Mesenchymal stem cell (in vitro differentiated cells and primary cell): ENCODE measurements at places on chromosomes 1 and 21.
A peak's percentile ranks its signal among the peaks of the same experiment; 100 is the strongest.

DNA sequence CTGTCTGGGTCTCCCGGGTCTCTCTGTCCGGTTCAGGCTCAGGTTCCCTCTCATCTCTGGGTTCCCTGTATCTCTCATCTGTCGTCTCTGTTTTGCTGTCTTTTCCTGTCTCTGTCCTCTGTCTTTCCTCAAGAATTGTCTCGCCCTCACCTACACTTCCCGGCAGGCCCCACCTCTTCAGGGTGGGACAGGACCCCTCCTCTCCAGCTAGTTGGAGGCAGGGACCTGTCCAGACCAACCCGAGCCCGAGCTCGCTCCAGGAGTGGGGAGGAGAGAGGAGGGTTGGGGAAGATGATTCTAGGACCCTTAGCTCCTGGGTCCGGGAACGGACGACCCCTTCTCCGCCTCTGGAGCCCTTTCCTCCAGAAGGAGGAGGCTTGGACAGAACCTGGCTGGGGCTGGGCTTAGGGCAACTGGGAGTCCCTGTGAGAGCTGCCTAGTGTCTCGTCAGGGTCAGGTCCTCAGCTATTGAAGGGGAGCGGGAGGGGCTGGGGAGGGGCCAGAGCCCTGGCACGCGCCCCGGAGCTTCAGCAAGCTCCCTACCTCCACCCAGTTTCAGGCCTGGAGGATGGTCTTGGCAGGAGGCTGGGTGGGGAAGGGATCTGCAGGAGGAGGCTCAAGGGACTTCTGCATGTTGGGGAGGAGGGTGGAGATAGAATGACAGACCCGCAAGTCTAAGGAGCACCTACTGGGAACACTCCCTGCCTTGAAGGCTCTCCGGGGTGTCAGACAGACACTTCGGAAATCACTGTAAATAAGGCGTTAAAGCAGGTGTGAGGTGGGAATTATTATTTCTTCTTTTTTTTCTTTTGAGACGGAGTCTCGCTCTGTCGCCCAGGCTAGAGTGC lies 26.3 kb upstream of the EPB41 start:
- peak overlapping the region; percentile 84 for H3K4me3 ChIP-seq
- DNase-seq = no peak
- peaks cover 26% of the 10 kb centered on the region for H3K4me1 ChIP-seq
- peaks cover 5% of the 10 kb centered on the region for H3K36me3 ChIP-seq
- H3K27ac ChIP-seq = no peak overlapping the region
- H3K27me3 ChIP-seq = no peaks in the 10 kb centered on the region

GRCh38 chr1:202706851-202707250 lies 3.4 kb downstream of the SYT2 start:
- H3K36me3 ChIP-seq = no peaks in the 10 kb centered on the region
- no peak overlapping the region for H3K27ac ChIP-seq
- H3K4me1 ChIP-seq = peaks cover 12% of the 10 kb centered on the region
- H3K27me3 ChIP-seq = peaks cover 98% of the 10 kb centered on the region
- DNase-seq = no peak

GRCh38 chr1:220776254-220776653 lies 10.5 kb upstream of the MTARC1 start:
- H3K27ac ChIP-seq = no peak overlapping the region
- DNase-seq = no peak
- H3K27me3 ChIP-seq = no peaks in the 10 kb centered on the region
- no peaks in the 10 kb centered on the region for H3K36me3 ChIP-seq

- no peak overlapping the region for H3K4me3 ChIP-seq
- no peak overlapping the region for H3K27ac ChIP-seq
- no peaks in the 10 kb centered on the region for H3K4me1 ChIP-seq
- H3K36me3 ChIP-seq = no peaks in the 10 kb centered on the region
Observed at GRCh38 chr1:61980561-61980960, 214.1 kb upstream of the L1TD1 start.

- H3K4me3 ChIP-seq = no peak overlapping the region
- H3K27me3 ChIP-seq = no peaks in the 10 kb centered on the region
- peak overlapping the region; percentile 99 for H3K27ac ChIP-seq
- peaks cover 22% of the 10 kb centered on the region for H3K4me1 ChIP-seq
Observed at GRCh38 chr1:157969697-157970485, 23.6 kb upstream of the KIRREL1 start.

DNA sequence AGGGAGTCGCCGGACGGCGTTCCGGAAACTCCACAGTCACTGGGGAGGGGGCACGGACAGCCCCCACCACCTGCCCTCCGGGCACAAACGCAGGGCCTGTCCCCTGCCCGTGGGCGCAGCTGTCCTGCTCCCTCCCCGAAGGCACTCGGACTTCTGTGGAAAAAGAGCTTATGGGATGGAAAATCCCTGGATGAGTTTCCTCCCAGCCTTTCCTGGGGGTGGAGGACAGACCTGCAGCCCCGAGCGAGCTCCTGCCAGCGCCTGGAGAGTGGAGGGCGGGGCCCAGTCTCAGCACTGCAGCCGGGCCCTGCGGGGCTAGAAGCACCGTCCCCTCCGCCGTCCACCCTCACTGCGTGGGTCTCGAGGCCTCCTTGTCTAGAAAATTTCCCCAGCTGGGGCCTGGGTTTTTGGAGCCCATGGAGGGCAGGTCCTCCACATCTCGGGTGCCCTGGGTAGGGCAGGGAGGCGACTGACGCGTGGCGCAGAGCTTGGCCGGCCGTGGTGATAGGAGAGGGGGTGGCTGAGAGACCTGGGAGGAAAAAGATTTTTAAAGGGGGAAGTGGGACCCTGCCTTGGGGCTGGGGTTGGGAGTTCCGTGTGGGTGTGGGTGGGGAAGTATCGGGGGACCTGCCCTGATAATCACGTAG lies 6.4 kb upstream of the COL6A1 start:
- peaks cover 3% of the 10 kb centered on the region for H3K36me3 ChIP-seq
- H3K27me3 ChIP-seq = no peaks in the 10 kb centered on the region

- H3K36me3 ChIP-seq = no peaks in the 10 kb centered on the region
- H3K27me3 ChIP-seq = no peaks in the 10 kb centered on the region
- H3K4me1 ChIP-seq = no peaks in the 10 kb centered on the region
- no peak overlapping the region for H3K27ac ChIP-seq
- no peak overlapping the region for H3K4me3 ChIP-seq
- DNase-seq = no peak
Observed at GRCh38 chr21:35342440-35342839, 293.3 kb upstream of the RUNX1 start.

GRCh38 chr1:67919274-67920072 lies 86.2 kb upstream of the GNG12 start:
- H3K36me3 ChIP-seq = no peaks in the 10 kb centered on the region
- no peak for DNase-seq
- H3K27ac ChIP-seq = no peak overlapping the region
- no peak overlapping the region for H3K4me3 ChIP-seq
- H3K4me1 ChIP-seq = no peaks in the 10 kb centered on the region

DNA sequence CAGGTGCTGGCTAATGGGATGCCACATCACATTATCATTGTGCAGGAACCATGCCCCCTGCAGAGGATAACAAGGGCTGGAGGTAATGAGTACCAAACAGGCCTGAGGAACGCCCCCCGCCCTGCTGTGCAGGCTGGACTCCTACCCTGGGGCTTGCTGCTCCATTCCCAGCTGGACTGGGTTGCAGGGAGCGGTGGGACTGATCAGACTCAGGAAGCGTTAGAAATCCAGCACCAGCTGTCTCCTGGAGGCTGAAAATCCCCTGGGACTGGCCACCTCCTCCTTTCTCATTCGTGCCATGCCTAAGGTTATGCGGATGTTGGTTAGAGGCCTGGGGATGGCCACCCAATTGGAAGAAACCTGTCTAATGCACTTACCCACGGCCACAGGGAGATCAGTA lies 36.9 kb upstream of the POU3F1 start:
- H3K27ac ChIP-seq = no peak overlapping the region
- H3K36me3 ChIP-seq = no peaks in the 10 kb centered on the region
- H3K27me3 ChIP-seq = peaks cover 40% of the 10 kb centered on the region
- no peak for DNase-seq

GRCh38 chr1:206808615-206809014 lies 36.3 kb upstream of the IL10 start:
- H3K4me3 ChIP-seq = no peak overlapping the region
- no peaks in the 10 kb centered on the region for H3K36me3 ChIP-seq
- no peak overlapping the region for H3K27ac ChIP-seq

DNA sequence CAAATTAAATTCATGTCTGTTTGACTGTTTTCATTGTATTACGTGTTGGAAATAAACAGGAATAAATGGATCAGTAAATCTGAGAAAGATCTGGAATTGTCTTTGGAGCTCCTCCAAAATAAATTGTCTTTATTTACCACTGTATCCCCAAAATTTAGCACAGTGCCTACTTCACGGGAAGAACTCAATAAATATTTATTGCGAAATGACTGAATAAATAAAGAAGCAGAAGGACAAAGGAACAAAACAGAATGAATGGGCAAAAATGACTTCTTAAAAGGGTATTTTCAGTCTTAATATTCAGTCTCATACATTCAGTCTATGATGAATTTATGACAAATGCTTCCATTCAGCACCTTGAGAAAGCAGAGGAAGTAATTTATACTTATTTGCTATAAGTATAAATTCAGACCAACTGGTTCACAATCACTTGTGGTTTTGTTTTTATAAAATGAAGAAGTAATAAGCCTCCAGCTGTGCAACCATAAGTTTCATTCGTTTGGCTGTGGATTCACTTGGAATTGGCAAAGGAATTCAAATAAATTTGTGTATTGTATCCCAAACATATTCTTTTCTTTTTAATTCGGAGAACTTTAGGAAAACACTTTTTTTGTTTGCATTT lies 19.2 kb upstream of the PRKAA2 start:
- H3K27ac ChIP-seq = no peak overlapping the region
- no peaks in the 10 kb centered on the region for H3K4me1 ChIP-seq
- no peaks in the 10 kb centered on the region for H3K36me3 ChIP-seq
- no peak for DNase-seq
- no peaks in the 10 kb centered on the region for H3K27me3 ChIP-seq
- H3K4me3 ChIP-seq = no peak overlapping the region

- no peak for DNase-seq
- no peak overlapping the region for H3K27ac ChIP-seq
- peaks cover 6% of the 10 kb centered on the region for H3K27me3 ChIP-seq
Observed at GRCh38 chr1:65992831-65993271, 200.2 kb downstream of the PDE4B start.

DNA sequence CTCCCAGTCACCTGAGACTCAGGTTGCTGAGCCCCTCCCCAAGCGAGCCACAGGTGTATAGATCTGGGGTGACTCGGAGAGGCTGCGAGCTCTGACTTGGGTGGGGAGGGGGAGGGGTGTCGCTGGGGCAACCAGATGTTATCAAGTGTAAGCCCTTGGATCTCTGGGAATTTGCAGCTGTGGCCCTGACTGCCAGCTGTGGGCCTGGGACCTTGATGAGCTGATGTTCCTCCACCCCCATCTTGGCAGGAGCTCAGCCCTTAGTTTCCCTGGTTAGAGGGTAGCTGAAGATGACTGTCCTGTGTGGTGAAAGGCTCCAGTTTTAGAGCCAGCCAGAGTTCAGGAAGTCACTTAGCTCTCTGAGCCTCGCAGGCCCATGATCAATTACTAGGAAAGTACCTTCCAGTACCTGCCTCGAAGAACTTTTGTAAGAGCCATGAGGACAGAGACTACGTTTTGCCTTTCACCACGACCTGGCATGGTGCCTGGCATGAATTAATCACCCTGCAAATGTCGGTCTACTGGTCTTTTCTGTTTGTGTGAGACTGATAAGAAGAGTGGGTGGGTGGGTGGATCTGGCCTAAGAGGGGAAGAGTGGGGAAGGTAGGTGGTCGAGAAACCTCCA lies 55.8 kb downstream of the YARS1 start:
- DNase-seq = peak; percentile 83
- H3K27me3 ChIP-seq = no peaks in the 10 kb centered on the region
- peaks cover 49% of the 10 kb centered on the region for H3K4me1 ChIP-seq

GRCh38 chr1:211236633-211237320 lies 22.4 kb upstream of the RCOR3 start:
- no peak overlapping the region for H3K4me3 ChIP-seq
- H3K4me1 ChIP-seq = peaks cover 7% of the 10 kb centered on the region
- no peaks in the 10 kb centered on the region for H3K36me3 ChIP-seq
- DNase-seq = peak; percentile 7
- no peak overlapping the region for H3K27ac ChIP-seq

GRCh38 chr21:41713495-41714281 lies 53.2 kb downstream of the RIPK4 start:
- H3K27ac ChIP-seq = no peak overlapping the region
- peaks cover 95% of the 10 kb centered on the region for H3K27me3 ChIP-seq
- H3K36me3 ChIP-seq = no peaks in the 10 kb centered on the region
- peaks cover 3% of the 10 kb centered on the region for H3K4me1 ChIP-seq
- H3K4me3 ChIP-seq = no peak overlapping the region
- no peak for DNase-seq

- no peak for DNase-seq
- peaks cover 13% of the 10 kb centered on the region for H3K27me3 ChIP-seq
- no peaks in the 10 kb centered on the region for H3K4me1 ChIP-seq
- no peak overlapping the region for H3K4me3 ChIP-seq
- H3K27ac ChIP-seq = no peak overlapping the region
Observed at GRCh38 chr1:175878775-175879174, 135.4 kb upstream of the TNR start.

DNA sequence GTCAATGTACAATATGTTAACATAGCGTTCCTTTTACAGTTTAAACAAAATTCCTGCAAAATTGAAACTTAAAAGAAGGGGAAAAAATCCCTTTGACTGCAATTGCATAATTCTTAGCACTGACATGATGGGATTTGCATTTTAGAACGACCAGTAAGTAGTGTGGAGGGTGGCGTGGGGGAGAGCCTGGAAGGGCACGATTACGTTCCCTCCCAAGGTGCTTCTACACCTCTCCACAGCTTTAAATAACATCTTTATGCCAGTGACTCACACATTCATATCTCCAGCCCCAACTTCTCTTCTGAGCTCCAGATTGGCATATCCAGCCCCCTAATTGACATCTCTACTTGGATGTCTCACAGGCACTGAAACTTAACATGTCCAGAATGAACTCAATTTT lies 64.3 kb downstream of the OLFML3 start:
- H3K27me3 ChIP-seq = peaks cover 12% of the 10 kb centered on the region
- no peak overlapping the region for H3K27ac ChIP-seq
- no peak overlapping the region for H3K4me3 ChIP-seq
- peaks cover 2% of the 10 kb centered on the region for H3K36me3 ChIP-seq
- H3K4me1 ChIP-seq = peaks cover 2% of the 10 kb centered on the region
- no peak for DNase-seq

GRCh38 chr21:26883768-26884167 lies 38.6 kb upstream of the ADAMTS1 start:
- H3K4me3 ChIP-seq = no peak overlapping the region
- H3K36me3 ChIP-seq = no peaks in the 10 kb centered on the region
- H3K4me1 ChIP-seq = no peaks in the 10 kb centered on the region
- H3K27ac ChIP-seq = no peak overlapping the region

GRCh38 chr1:177444997-177445746 lies 274.4 kb downstream of the BRINP2 start:
- no peak overlapping the region for H3K27ac ChIP-seq
- DNase-seq = no peak
- H3K27me3 ChIP-seq = peaks cover 6% of the 10 kb centered on the region
- H3K4me1 ChIP-seq = no peaks in the 10 kb centered on the region
- H3K36me3 ChIP-seq = no peaks in the 10 kb centered on the region
- no peak overlapping the region for H3K4me3 ChIP-seq
